ENCODE measurements at places on chromosomes 2 and 18.

- DNase-seq = no peak
Observed at GRCh38 chr18:22309191-22309590, 108.5 kb downstream of the CTAGE1 start.

GRCh38 chr18:22106536-22107292 lies 62.7 kb upstream of the GATA6 start:
- DNase-seq = no peak

DNA sequence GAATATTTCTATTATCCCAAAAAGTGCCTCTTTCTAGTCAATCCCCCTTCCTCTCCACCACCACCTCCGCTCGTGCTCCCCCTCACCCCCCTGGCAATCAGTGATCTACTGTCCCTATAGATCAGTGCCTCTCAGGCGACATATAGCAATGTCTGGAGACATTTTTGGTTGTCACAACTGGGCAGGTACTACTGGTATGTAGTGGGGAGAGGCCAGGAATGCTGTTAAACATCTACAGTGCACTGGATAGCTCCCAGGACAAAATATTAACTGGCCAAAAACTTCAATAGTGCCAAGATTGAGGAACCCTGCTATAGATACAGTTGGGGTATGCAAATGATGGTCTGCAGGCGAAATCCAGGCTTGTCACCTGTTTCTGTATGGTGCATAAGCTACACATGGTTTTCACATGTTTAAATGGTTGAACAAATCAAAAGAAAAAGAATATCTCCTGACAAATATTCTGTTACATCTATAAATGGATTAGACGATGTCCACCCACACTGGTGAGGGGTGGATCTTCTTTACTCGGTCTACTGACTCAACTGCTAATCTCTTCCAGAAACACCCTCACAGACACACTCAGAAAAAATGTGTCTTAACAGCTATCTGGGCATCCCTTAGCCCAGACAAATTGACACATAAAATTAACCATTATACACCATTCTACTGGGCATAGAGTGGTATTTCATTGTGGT lies 25.5 kb downstream of the DPYSL5 start:
- no peak for DNase-seq

DNA sequence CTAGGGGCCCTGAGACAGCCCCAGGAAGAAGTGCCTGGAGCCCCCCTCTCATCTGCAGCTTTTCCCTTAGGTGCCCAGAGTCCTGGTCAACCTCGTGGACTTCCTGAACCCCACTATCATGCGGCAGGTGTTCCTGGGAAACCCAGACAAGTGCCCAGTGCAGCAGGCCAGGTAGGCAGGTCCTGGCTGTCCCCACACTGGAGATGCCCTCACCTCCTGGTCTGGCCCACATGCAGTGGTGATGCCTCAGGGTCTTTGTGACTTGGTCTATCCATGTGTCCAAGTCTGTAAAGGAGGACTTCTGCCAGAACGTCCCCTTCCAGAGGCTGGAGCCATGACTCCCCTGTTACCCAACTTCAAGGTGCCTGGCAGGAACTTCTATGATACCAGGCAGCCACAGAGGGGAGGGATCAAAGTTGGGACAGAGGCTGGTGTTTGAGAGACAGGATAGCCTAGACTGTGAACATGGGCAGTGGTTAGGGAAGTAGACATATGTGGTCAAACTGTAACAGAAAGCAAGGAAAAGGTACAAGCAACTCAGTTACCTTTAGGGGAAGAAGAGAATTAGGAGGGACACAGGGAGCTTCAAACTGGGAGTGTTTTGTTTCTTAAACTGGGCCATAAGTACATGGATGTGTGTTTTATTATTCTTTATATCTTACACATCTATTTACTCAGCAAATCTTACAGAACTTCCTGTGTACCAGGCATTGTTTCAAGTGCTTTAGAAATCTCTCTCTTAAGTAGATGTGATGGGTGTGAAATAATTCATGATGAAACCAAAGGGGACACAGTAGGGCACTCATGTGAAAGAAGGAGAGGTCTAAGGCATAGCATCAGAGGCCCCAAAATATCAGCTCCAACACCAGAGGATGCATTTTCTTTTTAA lies 107.1 kb downstream of the PLB1 start:
- DNase-seq = peak; percentile 78

- no peak for DNase-seq
Observed at GRCh38 chr18:58069099-58069498, 25.1 kb downstream of the NEDD4L start.

GRCh38 chr2:234218266-234219045 lies 168.0 kb downstream of the SPP2 start:
- DNase-seq = no peak

- no peak for DNase-seq
Observed at GRCh38 chr18:78713069-78713468, 266.5 kb upstream of the SALL3 start.

DNA sequence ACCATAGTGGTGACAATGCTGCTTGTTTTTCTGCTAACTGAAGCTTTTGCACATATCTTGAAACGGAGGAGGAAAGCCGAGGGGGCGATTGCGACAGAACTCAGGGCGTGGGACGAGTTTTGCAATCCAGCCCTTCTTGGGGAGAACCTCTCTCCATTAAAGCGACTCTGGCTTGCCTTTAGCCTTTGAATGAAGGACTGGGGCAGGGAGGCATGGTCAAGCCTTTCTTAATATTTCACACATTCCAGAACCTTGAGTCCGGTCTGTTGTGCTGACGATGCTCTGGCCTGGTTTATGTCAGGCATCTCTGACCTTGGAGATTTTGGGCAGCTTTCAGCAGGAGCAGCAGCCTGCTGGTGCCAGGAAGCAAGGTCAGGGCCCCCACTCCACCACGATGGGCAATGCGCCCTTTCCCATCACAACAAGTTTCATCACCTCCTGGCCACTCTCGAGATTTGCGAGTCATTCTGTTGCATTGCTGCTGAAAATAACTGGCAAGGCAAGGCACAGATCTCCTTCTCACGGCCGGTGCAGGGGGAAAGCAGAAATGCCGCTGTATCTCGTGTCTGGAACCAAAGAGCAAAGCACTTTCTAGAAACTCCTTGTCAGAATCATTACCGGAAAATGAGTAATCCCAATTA lies 10.8 kb downstream of the EMILIN2 start:
- no peak for DNase-seq

DNA sequence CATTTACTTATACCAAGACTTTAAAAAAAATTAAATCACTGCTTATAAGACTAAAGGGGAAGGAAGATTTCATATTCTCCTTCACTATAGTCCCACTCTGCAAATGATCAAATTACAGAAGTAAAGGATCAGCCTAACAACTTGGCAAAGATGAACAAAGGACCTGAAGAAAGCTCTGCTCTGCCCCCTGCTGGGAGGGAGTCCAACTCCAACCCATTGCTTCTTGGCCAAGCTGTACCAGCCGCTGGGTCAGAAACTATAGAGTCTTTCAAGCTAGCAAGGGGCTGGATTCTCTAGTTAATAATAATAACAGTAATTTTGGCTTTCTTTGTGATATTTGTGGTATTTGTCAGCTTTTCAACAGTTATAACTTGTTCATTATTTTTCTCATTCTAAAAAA lies 927.0 kb upstream of the CRIM1 start:
- DNase-seq = no peak

GRCh38 chr2:39377226-39377939 lies 59.7 kb downstream of the MAP4K3 start:
- DNase-seq = peak; percentile 47

GRCh38 chr2:20953146-20953824 lies 90.6 kb downstream of the APOB start:
- DNase-seq = no peak

DNA sequence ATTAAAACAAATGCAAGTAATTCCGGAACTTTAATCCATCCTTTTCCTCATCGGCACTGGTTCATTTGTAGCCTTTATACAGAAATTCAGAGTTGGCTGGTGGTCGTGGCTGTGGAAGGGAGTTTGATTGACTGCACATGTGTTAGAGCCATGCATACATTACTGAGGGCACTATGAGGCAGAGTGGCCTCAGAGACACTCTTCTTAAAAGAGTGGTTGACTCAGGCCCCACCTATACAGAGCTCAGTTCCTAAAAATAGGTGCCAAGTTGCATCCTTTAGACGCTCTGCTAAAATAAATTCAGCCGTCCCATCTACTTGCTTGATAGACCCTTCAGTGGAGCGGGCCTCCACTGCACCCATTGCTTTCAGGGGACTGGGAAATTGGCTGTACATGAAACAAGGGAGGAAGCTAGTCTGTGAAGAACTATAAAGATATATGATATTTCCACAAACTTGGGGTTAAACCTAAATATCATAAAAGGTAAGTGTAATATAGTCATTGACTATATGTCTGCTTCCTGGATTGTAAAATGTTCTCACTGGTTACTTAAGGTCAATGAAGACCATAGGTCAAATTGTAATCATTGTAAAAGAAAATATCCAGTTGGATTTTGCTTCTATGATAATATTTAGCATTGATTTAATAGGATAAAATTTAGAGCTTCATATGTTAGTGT lies 298.9 kb downstream of the XIRP2 start:
- DNase-seq = no peak

GRCh38 chr18:49819823-49820671 lies 6.7 kb upstream of the ACAA2 start:
- no peak for DNase-seq

DNA sequence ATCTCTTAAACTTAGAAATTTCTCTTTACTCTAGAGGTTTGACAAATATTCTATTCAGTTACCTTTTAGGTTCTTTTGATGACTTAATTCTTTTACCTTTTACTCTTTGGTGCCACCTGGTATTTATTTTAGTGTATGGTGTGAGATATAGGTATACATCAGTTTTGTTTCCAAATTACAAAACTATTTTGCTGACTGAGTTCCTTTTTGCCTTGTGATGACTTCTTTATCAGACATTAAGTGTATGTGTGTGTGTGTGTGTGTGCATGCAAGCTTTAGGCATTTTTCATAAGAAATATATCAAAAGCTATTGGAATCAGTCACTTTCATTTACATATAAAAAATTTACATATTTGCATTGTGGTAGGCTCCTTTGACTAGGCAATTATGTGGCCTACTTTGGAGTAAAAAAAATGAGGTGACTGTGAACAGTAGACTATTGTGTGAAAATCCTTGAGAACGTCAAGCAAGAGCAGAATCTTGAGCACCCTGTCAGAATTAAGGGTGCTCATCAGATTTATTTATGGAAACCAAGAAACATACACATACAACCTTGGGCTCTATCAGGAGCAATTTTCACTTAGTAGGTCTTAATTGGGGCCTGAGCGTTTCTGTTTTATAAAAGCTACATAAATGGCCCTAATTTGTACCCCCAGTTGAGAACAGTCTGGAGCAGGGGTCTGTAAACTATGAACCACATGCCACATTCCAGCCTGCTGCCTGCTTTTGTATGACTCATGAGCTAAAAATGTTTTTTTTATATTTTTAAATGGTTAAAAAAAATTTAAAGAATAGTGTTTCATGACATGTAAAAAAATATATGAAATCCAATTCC lies 415.9 kb downstream of the SLC4A3 start:
- no peak for DNase-seq

- no peak for DNase-seq
Observed at GRCh38 chr2:130393318-130393910, 37.6 kb downstream of the PTPN18 start.

GRCh38 chr2:25323042-25323514 lies 18.6 kb downstream of the DNMT3A start:
- DNase-seq = no peak

DNA sequence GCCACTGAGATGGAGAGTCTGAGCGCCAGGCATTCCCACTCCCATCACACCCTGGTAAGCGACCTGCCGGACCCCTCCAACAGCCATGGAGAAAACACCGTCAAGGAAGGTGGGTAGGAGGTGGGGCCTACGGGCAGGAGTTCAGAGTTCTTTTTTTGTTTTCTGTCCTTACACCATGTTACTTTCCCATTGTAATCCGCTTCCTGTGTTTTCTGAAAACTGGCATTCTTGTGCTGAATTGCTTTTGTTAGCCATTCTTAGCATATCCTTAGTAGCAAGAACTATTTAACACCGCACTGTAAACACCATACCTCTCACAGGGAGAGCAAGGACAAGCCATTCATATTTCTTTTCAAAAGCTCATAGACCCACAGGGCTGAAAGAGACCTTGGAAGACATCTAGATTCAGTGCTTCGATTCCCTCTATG lies 46.2 kb downstream of the UNC80 start:
- no peak for DNase-seq

DNA sequence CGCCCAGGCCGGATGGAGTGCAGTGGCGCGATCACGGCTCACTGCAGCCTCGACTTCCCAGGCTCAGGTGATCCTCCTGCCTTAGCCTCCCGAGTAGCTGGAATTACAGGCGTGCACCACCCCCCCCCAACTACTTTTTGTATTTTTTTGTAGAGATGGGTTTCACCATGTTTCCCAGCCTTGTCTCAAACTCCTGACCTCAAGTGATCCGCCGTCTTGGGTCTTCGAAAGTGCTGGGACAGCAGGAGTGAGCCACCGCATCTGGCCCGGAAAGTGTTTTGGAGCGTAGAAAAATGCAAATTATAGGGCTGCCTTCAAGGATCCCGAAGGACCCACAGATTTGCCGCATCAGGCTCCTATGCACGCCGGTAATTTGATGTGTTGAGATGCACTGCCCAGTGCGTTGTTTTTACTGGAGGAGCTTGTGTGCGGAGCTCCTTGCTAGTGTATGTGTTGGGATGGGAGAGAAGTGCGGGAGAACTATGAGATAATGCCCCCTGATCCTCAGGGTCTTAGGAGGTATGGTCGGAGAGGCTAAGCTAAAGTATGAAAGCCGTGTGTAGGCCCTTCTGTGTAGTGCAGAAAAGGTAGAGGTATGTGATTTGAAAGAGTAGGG lies 1.2 kb upstream of the CLASP1 start:
- no peak for DNase-seq

DNA sequence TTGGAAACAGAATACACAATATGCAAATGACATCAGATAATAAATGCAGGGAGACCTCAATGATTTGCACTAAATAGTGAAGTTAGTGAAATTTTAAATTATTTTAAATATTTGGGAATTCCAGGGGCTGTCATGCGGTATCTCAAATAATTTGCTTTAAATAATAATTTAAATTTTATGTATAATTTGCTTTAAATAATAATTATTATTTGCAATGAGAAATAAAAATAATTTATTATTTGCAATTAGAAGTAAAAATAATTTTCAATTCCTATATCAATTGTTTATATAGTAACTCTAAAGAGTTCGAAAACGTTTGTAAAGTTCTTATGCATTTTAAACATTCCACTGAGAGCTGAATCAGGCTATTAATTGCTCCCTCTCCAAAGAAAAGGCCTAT lies 226.4 kb downstream of the ZBTB7C start:
- no peak for DNase-seq

DNA sequence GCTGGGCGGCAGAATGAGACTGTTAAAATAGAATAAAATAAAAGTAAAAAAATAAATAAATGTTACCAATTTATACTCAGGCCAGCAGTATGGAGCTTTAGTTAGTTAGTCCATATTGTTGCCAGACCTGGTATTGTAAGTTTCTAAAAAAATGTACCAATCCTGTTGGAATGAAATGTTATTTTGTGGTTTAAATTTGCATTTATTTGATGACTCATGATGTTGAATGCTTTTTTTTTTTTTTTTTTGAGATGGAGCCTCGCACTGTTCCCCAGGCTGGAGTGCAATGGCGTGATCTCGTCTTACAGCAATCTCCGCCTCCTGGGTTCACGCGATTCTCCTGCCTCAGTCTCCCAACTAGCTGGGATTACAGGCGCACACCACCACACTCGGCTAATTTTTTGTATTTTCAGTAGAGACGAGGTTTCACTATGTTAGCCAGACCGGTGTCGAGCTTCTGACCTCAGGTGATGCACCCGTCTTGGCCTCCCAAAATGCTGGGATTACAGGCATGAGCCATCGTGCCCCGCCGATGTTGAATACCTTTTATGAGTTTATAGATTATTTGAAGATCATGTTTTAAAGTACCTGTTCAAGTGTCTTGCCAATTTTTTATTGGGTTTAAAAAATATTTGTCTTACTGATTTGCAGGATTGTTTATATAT lies 5.7 kb upstream of the PTPRN start:
- no peak for DNase-seq

GRCh38 chr2:201974171-201975100 lies 59.2 kb upstream of the FZD7 start:
- no peak for DNase-seq

All from GF-D8 (cell line).